Activated CD8-positive, alpha-beta memory T cell treated with anti-CD3 and anti-CD28 coated beads for 1 hour (primary cell): ENCODE measurements at places on chromosomes 3 and 15.

GRCh38 chr15:44781128-44781810 lies 44.9 kb downstream of the TRIM69 start:
- DNase-seq = no peak

GRCh38 chr15:76206325-76206976 lies 104.8 kb downstream of the ETFA start:
- DNase-seq = no peak

DNA sequence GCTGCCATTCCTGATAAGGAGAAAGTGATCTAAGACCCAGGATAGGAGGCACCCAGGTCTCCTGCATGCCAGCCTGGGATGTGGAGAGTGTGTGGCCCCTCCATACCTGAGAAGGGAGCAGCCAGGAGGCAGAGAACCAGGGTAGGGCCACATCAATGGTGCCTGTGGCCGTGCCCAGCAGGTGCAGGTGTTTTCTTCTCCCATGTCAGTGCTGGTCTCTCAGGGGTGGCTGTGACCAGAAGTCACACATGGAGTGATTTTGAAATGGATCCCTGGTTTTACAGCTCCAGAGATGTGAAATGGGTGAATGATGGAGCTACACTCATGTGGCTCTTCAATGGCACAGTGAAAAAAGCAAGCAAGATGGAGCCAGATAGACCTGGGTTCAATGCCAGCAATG lies 3.3 kb upstream of the ISL2 start:
- no peak for DNase-seq

DNA sequence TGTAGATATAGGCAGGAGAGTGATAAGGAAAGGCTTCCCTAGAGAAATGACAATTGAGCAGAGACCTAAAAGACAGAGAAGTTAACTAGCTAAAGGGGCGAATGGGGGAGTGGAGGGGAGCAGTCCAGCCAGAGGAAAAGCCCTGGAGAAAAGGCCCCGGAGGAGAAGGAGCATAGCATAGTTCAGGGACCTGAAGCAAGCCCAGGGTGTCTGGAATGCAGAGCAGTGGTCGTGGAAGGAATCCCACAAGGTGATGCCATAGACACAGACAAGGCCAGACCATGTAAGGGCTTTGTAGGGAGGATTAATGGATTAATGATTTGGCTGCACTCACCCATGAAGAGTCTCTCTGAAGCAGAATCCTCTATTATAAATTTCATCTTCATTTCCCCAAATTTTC lies 45.8 kb upstream of the LRRN1 start:
- no peak for DNase-seq

- no peak for DNase-seq
Observed at GRCh38 chr3:42421818-42422796, 11.7 kb upstream of the LYZL4 start.

- no peak for DNase-seq
Observed at GRCh38 chr3:161139686-161140085, 34.5 kb upstream of the B3GALNT1 start.

DNA sequence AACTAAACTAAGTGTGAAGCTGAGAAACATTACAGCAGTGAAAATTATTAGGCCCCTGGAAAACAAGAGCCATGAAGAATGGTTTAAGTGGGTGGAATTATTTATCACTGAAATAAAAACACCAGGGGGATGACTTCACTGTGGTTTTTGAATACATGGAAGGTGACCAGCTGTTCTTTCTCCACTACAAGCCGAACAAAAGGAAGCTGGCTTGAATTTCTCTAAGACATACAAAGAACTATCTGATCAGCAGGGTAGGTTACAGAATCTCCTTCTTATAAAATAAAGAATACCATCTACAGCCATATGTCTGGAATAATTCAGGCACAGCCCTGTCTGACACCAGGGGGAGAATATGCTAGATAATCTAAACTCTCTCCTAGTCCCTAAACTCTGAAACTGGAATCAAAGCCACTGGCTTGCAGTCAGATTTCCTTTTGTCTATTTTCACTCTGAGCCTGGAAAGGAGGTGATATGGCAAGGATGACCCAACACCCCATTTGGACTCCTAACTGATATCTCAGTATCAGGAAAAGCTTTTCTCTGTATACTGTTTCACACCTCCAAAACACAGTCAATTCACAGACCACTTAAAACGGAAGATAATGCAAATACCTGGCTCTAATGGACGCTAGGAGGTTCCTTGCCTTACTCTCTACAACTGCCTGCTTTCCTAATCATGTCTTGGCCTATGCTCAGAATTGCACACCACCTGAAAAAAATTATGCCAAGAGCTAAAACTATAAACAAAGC lies 31.2 kb downstream of the SPATA12 start:
- no peak for DNase-seq

- DNase-seq = no peak
Observed at GRCh38 chr3:154728285-154728684, 298.3 kb upstream of the GPR149 start.

GRCh38 chr3:49966233-49966942 lies 26.4 kb downstream of the RBM6 start:
- no peak for DNase-seq

GRCh38 chr3:194879991-194880939 lies 194.6 kb downstream of the FAM43A start:
- no peak for DNase-seq

DNA sequence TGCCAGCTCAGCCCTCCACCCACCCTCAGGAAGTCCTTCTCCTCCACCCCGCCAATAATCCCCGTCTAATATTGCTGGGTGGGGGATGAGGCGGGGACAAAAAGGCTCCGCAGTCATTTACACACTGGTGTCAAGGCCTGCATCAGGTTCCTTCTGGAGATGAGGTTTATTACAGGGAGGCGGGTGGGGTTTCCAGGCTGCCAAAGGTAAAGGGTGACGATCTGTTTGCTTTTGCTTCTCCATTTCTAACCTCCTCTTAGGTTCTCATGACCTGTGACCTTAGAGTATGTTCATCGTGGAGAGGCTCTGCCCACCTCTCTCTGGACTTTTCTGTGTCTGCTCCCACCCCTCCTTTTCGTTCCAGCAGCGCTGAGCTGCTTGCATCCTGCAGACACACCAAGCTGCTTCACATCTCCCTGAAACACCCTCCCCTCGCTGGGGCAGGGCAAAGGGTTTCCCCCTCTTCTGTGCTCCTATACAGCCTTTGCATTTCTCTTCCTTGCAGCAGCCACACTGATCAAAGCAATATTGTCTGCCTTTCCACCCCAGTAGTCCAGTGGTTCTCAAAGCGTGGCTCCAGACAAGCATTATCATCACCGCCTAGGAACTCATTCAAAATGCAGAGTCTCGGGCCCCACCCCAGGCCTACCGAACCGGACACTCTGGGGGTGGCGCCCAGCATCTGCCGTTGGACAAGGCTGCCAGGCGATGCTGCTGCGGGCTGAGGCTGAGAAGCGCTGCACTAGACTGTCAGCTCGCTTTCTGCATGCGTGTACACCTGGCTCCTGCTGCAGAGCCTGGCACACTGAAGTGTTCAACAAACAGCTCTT lies 26.6 kb downstream of the CA12 start:
- no peak for DNase-seq

DNA sequence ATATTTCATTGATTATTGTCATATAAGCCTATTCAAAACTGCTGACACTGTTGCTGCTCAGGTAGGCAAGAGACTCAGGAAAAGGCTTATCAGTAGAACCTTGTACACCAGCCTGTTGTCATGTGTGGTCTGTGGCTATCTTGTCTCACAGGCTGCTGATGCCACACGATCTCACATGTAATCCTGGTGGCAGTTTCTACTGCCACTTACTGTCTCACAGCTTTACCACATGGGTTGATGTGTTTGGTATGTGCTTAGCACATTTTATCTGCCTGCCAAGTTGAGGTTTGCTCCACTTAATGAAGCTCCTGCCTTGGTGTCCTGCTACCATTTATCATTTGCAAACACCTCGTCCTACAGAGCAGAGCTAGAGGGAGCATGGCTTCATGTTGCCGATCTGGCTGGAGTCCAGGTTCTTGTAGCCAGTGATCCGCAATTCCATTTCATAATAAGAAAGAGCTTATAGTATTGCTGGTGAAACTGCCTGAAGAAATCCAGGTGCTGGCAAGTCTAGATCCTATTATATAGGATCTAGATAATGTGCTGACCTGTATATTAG lies 637.9 kb downstream of the NLGN1 start:
- DNase-seq = no peak

GRCh38 chr3:64837986-64838735 lies 150.4 kb upstream of the ADAMTS9 start:
- no peak for DNase-seq

DNA sequence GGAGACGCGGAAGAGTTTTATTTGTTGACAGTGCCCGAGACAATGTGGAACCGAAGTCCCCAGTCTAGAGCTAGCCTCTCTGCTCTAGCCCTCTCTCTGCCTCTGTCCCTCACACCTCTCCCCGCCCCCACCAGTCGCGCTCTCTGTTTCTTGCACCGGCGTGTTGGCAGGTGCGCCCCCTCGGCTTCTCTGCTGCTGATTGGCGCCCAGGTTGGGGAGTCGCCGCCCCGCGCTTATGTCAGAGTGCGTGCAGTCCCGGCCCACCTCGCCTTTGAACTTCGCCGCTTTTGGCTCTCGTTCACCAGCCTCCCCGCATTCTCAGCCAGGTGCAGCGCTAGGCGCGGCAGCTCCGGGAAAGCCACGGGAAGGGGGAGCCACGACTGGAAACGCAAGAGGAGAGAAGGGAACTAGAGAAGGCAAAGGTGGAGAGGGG lies at the start of gene SOX14:
Gene SOX14 (plus strand): TSS at position 315 of the 433 bp plus-strand sequence. CDS start 470 bp downstream, outside the sequence.
- no peak for DNase-seq

GRCh38 chr3:195845483-195845882 lies 33.8 kb upstream of the MUC4 start:
- DNase-seq = no peak

DNA sequence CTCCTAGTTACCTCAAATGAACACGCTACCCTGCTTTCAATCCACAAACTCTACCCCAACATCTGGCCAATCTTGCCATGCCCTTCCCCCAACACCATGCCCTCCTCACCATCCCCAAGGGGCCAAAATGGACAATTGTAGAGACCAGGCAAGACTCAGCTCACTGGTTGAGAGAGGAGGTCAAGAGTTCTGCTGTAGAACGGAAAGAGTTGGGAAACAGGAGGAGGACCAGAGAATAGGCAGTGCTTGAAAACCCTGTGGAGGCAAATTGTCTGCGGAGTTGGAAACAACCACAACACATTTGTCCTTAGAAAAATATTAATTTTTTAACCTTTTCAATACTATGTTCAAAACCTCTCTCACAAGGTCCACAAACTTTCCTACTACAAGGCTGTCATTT lies 128.8 kb upstream of the BFSP2 start:
- DNase-seq = no peak

DNA sequence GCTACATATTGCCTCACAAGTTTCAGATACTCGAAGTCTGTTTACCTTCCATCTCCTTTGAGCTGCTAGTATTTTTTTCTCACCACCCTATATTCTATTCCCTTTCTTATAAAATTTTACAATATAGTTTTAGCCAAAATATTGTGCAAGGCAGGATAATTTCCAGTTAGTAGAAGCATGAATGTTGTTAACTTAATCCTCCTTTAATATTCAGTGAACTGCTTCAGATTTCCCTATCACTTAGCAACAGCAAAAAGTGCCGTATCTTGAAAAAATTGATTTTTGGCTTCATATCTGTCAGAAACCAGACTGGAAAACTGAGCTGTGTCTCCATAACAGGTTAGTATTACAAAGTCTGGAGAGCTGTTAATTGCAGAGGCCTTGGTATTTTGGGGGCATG lies 24.0 kb downstream of the PLSCR4 start:
- no peak for DNase-seq

GRCh38 chr3:9161811-9162210 lies 87.6 kb downstream of the SRGAP3 start:
- no peak for DNase-seq

DNA sequence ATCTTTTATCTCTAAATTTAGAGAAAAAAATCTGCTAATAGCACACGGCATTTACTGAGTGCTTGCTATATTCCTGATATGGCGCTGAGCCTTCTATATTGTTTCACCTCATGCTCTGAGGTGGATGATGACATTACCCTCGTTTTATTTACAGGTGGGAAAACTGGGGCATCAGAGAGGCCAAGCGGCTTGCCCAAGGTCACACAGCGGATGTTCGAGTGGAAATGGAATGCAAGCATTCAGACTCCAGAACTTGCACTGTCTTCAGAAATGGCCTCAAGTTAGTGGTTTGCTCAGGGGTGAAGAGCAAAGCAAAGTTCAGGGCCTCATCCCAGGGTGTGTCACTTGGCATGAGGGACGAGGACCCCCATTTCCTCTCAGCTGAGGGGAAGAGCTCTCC lies 17.3 kb downstream of the EHD4 start:
- no peak for DNase-seq

DNA sequence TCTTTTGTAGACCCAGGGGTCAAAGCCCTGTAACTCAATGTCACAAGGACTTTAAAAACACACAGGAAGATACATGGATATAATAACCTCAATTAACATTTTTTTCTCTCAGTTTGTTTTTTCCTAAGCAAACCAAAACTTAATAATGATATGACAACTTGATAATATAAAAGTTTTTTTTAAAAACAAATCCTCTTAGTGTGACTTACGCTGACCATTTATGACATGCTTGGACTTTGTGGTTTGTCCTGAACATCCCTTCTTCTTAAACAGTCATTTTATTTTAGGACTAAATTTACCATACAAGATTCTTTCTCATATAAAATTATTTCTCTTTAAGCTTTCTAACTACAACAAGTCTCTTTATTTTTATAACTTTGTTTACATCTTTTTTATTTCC lies 25.4 kb upstream of the FAM3D start:
- DNase-seq = no peak

- DNase-seq = no peak
Observed at GRCh38 chr3:94115482-94115881, 52.6 kb downstream of the NSUN3 start.

DNA sequence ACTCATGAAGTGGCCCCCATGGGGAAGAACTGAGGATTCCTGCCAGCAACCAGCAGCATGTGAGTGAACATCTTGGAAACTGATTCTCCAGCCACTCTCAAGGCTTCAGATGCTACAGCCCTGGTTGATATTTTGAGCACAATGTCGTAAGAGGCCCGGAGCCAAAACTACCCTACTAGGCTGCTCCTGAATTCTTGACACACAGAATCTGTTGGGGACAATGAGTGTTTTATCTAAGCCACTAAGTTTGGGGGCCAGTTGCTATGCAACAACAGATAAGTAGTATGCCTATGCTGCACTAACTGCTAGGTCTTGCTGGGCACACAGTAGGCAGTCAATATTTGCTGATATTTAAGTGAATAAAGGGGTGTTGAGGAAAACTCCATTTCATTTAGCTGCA lies 89.9 kb upstream of the CHL1 start:
- no peak for DNase-seq

DNA sequence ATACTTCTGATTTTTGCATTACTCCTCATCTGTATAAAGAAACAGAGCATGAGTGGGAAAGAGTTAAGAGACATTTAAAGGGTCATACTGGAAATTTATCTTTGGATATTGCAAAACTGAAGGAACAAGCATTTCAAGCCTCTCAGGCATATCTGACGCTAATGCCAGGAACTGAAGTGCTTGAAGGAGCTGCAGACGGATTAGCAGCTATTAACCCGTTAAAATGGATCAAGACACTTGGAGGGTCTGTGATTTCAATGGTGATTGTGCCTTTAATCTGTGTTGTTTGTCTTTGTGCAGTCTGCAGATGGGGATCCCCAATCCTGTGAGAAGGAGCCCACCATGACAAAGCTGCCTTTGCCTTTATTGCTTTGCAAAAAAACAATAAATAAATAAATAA lies 202.5 kb upstream of the UBE3A start:
- DNase-seq = no peak
